SJCRH30 (cell line): ENCODE measurements at places on chromosomes 11 and 22. TPM values are rescaled to one million over a fixed set of nuclear protein-coding genes. Genes with fewer than 3 reads are reported as not detected.
A peak's percentile ranks its signal among the peaks of the same experiment; 100 is the strongest.

RAB39A gene
- 4.3 and 5.8 TPM in 2 replicates for total RNA-seq

DNA sequence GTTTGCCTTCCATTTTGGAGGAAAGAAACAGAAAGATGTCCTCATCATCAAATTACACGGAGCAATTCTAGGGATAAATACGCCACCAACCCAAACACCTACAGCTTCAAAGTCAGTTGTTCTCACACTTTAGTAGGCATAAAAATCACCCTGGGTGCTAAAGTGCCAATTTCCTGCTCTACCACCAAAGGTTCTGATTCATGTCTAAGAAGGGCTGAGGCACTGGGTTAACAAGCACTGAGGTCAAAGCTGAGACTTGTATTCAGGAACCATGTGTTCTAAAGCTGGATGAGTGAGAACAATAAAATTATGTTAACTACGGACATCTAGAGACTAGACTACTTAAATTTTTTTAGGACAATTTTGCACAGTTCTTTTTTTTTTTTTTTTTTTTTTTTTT, 127.6 kb downstream of the MPPED2 start:
- no peak for DNase-seq
- no peaks in the 10 kb centered on the region for H3K27me3 ChIP-seq
- H3K4me3 ChIP-seq: no peak overlapping the region
- no peaks in the 10 kb centered on the region for H3K36me3 ChIP-seq
- no peak overlapping the region for H3K27ac ChIP-seq

- H3K27me3 ChIP-seq: no peaks in the 10 kb centered on the region
- H3K4me3 ChIP-seq: no peak overlapping the region
- no peaks in the 10 kb centered on the region for H3K4me1 ChIP-seq
- H3K36me3 ChIP-seq: no peaks in the 10 kb centered on the region
- no peak overlapping the region for H3K27ac ChIP-seq
Observed at GRCh38 chr11:78840623-78841022, 266.0 kb upstream of the NARS2 start.

GRCh38 chr11:65927904-65928397, 8.7 kb downstream of the DRAP1 start:
- H3K27me3 ChIP-seq: no peaks in the 10 kb centered on the region
- no peaks in the 10 kb centered on the region for H3K4me1 ChIP-seq
- no peak overlapping the region for H3K27ac ChIP-seq
- no peak overlapping the region for H3K4me3 ChIP-seq
- H3K36me3 ChIP-seq: no peaks in the 10 kb centered on the region
- DNase-seq: no peak

- H3K4me3 ChIP-seq: no peak overlapping the region
- DNase-seq: no peak
- no peak overlapping the region for H3K27ac ChIP-seq
- no peaks in the 10 kb centered on the region for H3K4me1 ChIP-seq
Observed at GRCh38 chr11:111153194-111153593, 92.3 kb upstream of the POU2AF2 start.

STK33 gene
- total RNA-seq: 4.7 and 6.6 TPM in 2 replicates

SYCE3 gene
- total RNA-seq: not detected in 2 replicates

DNA sequence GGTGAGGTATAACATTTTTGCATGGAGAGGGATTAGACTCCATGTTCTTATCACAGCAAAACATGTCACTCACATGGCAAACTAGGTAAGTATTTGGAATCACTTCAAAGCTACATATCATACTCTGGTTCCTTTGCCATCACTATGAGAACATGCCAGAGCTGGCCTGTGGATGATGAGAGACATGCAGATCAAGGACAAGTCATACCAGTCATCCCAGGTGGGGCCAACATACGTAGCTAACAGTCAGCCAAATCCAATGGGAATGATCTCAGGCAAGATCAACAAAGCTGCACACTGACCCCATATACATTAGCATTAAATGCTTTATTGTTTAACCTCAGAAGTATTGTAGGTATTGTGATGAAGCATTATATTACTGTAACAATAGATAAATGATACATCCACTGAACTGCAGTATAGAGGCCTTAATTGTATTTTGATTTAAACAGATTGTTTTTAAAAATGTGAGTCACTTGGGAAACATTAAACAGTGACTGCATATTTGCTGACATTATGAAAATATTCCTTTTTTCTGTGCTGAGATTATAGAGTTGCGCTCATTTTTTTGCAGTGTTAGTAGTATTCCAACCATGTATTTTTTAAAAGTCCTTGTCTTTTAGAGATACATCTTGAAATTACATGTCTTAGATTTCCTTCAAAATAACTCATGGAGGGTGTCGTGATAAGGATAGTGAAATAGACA, 37.3 kb upstream of the ARL14EP start:
- no peaks in the 10 kb centered on the region for H3K27me3 ChIP-seq
- no peaks in the 10 kb centered on the region for H3K4me1 ChIP-seq
- H3K27ac ChIP-seq: no peak overlapping the region
- no peaks in the 10 kb centered on the region for H3K36me3 ChIP-seq
- DNase-seq: no peak
- no peak overlapping the region for H3K4me3 ChIP-seq

OR5AK2 gene
- total RNA-seq: not detected in 2 replicates

GRCh38 chr11:93359396-93359795, 28.9 kb downstream of the DEUP1 start:
- H3K4me3 ChIP-seq: no peak overlapping the region
- no peaks in the 10 kb centered on the region for H3K27me3 ChIP-seq
- H3K4me1 ChIP-seq: no peaks in the 10 kb centered on the region
- H3K36me3 ChIP-seq: no peaks in the 10 kb centered on the region

DNA sequence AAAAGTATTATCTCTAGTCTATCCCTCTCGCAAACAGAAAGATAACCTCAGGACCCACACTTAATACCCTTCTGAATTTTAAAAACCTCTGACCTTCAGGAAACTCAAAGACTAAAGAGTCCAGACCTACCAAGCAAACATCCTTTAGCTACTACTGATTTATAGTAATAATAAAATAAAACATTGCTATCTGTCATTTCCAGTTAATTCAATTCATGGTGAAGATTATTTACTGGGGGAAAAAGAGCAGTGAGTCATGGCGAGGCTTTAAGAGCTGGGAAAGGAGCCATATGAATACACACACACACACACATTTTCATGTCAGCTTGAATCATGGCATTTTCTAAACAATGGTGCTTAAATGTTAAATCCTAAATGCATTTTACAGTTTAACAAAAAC, 87.1 kb downstream of the FAM76B start:
- H3K4me3 ChIP-seq: no peak overlapping the region
- H3K27ac ChIP-seq: no peak overlapping the region
- no peaks in the 10 kb centered on the region for H3K27me3 ChIP-seq

DNA sequence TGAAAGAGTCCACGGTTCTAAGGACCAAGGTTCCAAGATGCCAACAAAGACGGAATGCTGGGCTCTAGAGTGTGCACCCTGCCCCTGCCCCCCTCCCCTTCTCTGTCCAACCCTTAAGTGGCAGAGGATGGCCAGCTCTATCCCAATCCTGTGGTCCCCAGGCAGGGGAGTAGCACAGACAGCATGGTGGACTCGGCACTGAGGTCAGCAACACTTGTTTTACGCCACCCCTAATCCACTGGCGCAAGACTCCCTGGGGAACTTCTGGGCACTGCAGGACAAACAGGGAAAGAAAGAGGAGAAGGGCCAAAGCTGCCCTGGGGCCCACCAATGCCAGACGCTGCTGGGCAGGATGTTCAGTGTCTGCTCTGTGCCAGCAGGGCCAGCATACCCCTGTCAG, 18.9 kb downstream of the GDPD5 start:
- no peak overlapping the region for H3K4me3 ChIP-seq
- H3K27me3 ChIP-seq: no peaks in the 10 kb centered on the region
- H3K27ac ChIP-seq: no peak overlapping the region
- DNase-seq: no peak

RIMBP3B gene
- 0.53 and 0.76 TPM in 2 replicates for total RNA-seq

F2 gene
- total RNA-seq: 0.06 and 0.15 TPM in 2 replicates

GRCh38 chr22:50508897-50509296, 873 bp downstream of the NCAPH2 start:
- no peak for DNase-seq
- H3K36me3 ChIP-seq: peaks cover 32% of the 10 kb centered on the region
- H3K27ac ChIP-seq: peak overlapping the region; percentile 94

DNA sequence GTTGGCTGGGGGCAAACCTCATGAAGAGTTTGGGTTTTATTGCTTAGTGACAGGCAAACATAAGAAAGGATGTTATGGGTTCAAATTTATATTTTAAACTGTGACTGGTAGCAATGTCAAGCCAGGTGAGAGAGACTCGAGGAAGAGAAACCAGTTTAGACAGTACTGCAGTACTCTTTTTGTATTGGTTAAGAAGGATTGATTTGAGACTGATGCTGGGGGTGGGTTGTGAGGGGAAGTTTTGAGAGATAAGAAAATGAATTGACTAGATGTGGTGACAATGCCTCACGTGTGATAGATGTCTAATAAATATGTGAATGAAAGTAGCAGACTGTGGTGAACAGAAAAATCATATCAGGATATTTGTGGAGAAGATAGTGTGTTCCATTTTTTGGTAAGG, 142.4 kb downstream of the DDX10 start:
- no peak for DNase-seq
- H3K4me1 ChIP-seq: no peaks in the 10 kb centered on the region
- no peaks in the 10 kb centered on the region for H3K27me3 ChIP-seq
- no peak overlapping the region for H3K27ac ChIP-seq

GRCh38 chr22:23591201-23591791, 11.2 kb upstream of the IGLL1 start:
- no peaks in the 10 kb centered on the region for H3K36me3 ChIP-seq
- no peak overlapping the region for H3K27ac ChIP-seq
- peak; percentile 54 for DNase-seq
- H3K4me1 ChIP-seq: no peaks in the 10 kb centered on the region

GGTLC2 gene
- total RNA-seq: not detected in 2 replicates

MAP6 gene
- total RNA-seq: 0.53 and 0.79 TPM in 2 replicates

SCO2 gene
- total RNA-seq: 0.71 and 2.1 TPM in 2 replicates

GRCh38 chr11:82988936-82989627, 82.6 kb downstream of the RAB30 start:
- H3K4me1 ChIP-seq: peaks cover 24% of the 10 kb centered on the region
- H3K36me3 ChIP-seq: no peaks in the 10 kb centered on the region
- peak; percentile 98 for DNase-seq
- H3K27ac ChIP-seq: peak overlapping the region; percentile 82
- H3K27me3 ChIP-seq: no peaks in the 10 kb centered on the region
- peak overlapping the region; percentile 20 for H3K4me3 ChIP-seq

GRCh38 chr22:22802339-22802970, 85.2 kb upstream of the IGLL5 start:
- H3K4me1 ChIP-seq: no peaks in the 10 kb centered on the region
- H3K27me3 ChIP-seq: no peaks in the 10 kb centered on the region; the same call in 1 of the 2 replicates
- no peak overlapping the region for H3K27ac ChIP-seq
- peak; percentile 52 for DNase-seq

GRCh38 chr11:44221456-44221855, 88.5 kb downstream of the ALX4 start:
- no peak overlapping the region for H3K4me3 ChIP-seq
- no peak overlapping the region for H3K27ac ChIP-seq
- DNase-seq: no peak
- H3K27me3 ChIP-seq: no peaks in the 10 kb centered on the region
- H3K4me1 ChIP-seq: peaks cover 6% of the 10 kb centered on the region
- H3K36me3 ChIP-seq: no peaks in the 10 kb centered on the region

PKNOX2 gene
- total RNA-seq: 13.1 and 15.1 TPM in 2 replicates

SEZ6L gene
- 0.08 and 0.14 TPM in 2 replicates for total RNA-seq

C11orf16 gene
- not detected in 2 replicates for total RNA-seq

HORMAD2 gene
- not detected in 2 replicates for total RNA-seq

- no peak overlapping the region for H3K4me3 ChIP-seq
- H3K27me3 ChIP-seq: no peaks in the 10 kb centered on the region
- H3K36me3 ChIP-seq: no peaks in the 10 kb centered on the region
- peaks cover 13% of the 10 kb centered on the region for H3K4me1 ChIP-seq
- peak; percentile 45 for DNase-seq
Observed at GRCh38 chr11:117833401-117833891, 8.9 kb upstream of the FXYD2 start.
